ENCODE measurements at places on chromosomes 7 and 10.

DNA sequence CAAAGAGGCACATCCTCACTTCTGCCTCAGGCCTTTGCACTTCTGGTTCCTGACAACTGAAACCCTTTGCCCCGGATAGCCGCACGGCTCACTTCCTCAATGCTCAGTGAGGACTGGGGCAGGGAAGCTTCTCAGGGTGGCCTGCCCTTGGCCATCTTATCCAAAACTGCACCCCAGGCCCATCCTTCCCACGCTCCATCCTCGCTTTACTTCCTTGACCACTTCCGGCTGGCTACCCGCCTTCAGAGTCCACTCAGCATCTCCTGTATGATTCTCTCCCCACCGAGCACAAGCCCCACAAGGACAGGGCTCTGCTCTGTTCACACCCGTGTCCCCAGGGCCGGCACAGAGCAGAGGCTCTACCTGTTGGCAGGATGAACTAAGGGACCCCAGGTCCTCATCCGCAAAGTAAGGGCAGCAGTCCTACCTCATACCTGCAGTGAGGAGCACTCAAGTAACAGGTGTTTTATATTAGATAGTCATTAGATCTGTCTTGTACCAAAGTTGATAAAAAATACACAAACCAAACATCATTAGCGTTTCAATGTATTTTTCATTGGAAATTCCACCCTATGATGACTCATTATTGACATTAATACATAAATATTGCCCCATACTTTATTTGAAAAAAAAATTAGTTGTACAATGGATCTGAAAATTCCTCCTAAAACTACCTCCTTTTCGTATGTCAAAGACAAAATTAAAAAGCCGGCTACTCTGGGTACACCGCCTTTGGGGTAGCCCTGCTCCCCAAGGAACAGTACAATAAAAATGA, 35.0 kb downstream of the GNA12 start:
- no peak for DNase-seq

DNA sequence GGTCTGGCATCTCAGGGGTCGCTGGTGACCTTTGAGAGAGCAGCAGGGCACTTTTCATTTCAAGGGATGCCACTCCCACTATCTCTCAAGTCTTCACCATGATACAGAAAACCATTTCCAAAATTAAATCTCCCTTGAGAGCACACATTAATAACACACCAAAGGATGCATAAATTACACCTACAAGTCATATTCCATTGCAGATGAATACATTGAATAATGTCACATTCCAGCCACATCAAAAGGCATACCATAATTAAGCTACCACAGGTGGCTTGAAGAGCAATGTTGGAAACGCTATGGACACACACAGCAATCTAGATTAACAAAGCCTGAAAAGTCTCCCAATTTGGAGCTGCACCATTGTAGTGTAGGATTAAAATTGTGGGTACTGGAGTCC, 353.3 kb upstream of the ZMIZ1 start:
- no peak for DNase-seq

GRCh38 chr10:46540412-46541016, 15.9 kb downstream of the GPRIN2 start:
- no peak for DNase-seq

GRCh38 chr7:140745266-140746058, 49.0 kb downstream of the NDUFB2 start:
- DNase-seq: no peak

DNA sequence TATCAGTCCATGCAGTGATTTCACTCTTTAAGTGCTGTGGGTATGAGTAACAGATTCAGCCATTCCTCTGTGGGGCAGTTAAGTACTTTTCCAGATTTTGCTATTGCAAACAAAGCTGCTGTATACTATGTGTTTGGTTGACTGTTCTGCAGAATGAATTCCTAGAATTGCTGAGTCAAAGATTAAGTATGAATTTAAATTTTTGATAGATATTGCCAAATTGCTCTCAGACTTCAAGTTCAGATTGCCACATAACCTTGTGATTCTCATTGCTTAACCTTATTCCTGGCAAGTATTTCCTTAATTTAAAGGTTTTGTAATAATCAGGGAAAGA, 21.6 kb upstream of the SAR1A start:
- peak; percentile 94 for DNase-seq

- no peak for DNase-seq
Measured at GRCh38 chr7:51430480-51431086, 114.0 kb upstream of the COBL start.

DNA sequence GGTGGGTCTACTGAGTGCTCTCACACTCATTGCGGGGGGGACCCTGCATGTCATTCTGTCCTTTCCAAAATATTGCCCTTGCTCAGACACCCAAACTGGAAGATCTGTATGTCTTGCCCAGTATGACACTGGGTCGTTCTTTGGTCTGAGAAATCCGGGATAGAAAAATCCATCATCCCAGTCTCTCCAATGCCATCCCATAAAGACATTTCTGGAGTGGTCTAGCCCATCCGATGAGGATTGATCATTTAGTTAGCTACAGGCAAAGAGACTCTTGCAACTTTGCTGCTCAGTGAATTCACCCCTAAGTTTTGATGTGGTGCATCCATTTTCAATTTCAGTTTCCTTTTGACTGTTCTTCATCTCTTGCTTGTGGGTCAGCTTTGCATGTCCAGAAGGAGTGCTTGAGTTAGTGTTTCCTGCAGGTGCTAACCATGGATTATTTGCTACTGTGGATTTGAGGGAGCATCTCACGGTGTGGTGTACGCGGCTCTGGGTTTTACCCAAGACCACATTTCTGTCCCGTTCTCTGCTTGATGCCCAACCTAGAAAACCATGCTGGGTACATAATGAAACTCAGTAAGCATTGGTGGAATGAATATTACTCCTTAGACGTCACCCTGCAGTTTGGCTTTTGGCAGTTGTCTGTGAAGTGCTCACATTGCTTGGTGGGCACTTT, 247.0 kb upstream of the MKI67 start:
- DNase-seq: no peak

DNA sequence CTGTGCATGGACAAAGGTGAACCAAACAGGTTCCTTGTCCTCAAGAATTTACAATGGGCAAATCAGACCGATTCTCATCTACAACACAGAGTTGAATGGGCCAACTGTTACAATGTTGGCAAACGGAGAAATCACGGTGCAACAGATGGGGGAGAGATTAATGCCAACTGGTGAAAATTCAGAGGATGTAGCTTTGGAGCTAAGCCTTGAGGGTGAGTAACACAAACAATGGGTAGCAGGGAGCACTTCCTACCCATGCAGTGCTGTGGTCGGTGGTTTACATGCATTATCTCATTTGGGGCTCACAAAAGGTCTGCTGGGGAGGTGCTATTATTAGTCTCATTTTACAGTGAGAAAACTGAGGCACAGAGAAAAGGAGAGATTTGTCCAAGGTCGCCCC, 902 bp upstream of the NFE2L3 start:
- DNase-seq: no peak

DNA sequence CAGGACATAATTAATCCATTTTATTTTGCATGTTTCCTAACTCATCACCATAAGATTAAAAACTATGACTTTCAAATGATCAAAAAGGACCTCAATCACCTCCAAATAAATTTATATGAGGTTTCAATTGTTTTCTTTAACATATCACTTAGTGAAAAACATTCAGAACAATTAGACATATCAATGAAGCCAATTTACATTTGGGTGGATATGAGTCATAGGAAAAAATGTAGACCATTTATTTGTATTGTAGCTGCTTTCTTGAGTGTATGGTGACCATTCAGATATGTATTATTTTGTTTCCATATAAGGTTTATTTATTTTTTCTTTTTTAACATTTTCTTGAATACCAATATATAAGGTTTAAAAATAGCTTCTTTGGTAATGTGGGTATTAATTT, 13.3 kb upstream of the EXOC6 start:
- DNase-seq: no peak

DNA sequence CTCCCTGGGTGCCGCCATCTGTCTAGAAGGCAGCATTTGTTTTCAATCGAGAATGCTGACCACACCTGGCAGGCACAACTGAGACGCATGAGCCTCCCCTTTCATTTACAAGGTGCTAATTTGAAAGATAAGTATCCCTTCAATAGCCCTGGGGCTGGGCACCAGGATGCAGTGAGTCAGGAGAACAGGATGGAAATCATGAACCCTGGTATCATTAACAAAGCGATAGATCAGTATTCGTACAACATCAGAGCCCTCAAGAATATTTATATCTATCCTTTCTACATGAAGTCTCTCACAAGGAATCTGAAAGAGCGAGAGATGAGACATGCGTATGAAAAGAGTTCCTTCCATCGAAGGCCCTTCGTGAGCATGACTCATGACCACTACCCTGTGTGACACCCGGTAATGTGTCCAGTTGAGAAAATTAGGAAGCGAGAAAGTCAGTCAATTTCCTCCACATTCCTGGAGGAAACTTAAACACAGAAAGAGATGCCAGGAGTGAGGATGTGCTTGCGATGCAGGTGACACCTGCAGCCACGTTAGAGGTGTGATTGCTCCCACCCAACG, 123.1 kb upstream of the PITRM1 start:
- no peak for DNase-seq

- no peak for DNase-seq
Measured at GRCh38 chr7:32618987-32619386, 123.7 kb downstream of the AVL9 start.

DNA sequence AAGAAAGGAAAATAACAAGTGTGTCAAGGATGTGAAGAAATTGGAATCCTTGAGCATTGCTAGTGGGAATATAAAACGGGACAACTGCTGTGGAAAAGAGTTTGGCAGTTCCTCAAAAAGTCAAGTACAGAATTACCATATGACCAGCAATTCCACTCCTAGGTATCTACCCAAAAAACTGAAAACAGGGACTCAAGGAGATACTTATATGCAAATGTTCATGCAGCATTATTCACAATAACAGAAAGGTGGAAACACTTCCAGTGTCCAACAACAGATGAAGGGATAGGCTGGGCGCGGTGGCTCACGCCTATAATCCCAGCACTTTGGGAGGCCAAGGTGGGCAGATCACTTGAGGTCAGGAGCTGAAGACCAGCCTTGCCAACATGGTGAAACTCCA, 33.5 kb downstream of the HSPA12A start:
- DNase-seq: no peak

GRCh38 chr7:49020145-49020544, 95.8 kb downstream of the CDC14C start:
- no peak for DNase-seq

DNA sequence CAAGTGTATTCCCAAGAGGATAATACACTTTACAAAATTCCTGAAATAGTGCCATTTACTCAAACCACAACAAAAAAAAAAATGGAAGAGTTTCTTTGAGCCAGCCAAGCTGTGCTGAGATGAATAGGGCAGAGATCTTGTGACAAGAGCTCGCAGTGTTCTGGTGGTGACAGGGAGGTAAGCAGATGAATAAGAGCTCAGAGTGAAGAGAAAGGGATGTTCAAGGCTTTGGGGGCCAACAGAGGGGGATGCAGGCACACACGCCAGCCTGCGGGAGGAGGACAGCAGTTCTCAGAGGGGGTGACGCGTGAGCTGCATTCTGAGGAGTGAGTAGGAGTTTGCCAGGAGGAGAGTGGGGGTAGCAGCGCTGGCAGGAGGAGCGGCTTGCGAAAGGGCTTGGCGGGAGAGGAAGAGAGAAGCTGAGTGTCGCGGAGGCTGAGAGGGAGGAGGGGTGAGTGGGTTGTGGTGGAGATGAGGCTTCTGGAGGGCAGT, 194.4 kb upstream of the IMMP2L start:
- DNase-seq: no peak

DNA sequence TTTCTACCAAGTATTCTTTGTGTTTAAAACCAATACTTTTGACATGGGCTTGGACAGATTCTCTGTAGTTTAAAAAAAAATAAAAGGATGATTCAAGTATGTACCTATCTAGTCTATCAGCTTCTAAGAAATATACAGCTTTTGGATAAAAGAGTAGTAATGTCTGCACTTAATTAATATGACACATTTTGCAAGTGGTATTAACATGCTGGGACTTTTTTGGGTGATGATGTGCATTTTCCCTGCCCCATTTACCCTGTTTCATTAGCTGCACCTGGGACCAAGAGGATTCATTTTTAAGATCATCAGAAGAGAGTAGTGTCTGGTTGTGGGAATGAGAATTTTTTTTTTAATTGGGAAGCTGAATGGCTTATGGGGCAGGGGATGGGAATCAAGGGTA, 236.2 kb upstream of the KLF14 start:
- DNase-seq: no peak

- DNase-seq: no peak
Measured at GRCh38 chr7:149377386-149377785, 83.5 kb downstream of the ZNF777 start.

DNA sequence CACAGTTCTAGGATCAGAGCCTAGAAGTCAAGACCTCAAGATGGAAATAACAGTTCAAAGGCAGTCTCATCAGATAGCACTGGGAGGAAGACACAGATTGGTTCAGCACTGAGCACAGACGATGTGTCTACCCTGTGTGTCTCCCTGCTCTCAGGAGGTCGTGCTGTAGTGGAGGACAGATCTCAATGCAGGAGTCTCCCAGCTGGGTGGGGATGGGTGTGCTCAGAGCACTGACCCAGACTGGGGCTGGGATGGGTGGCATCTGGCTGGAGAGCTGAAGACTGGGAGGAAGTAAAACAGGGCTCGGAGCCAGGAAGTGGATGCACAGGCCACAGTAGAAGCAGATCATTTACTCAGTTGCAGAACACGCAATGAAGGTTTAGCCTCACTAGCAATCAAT, 69.5 kb upstream of the GDF10 start:
- no peak for DNase-seq

GRCh38 chr7:30091491-30091912, 43.3 kb upstream of the MTURN start:
- peak; percentile 59 for DNase-seq

GRCh38 chr7:150428671-150429451, 21.6 kb upstream of the GIMAP8 start:
- no peak for DNase-seq

- no peak for DNase-seq
Measured at GRCh38 chr10:77244286-77244685, 393.3 kb downstream of the KCNMA1 start.

GRCh38 chr10:30270247-30270646, 78.8 kb downstream of the MTPAP start:
- no peak for DNase-seq

DNA sequence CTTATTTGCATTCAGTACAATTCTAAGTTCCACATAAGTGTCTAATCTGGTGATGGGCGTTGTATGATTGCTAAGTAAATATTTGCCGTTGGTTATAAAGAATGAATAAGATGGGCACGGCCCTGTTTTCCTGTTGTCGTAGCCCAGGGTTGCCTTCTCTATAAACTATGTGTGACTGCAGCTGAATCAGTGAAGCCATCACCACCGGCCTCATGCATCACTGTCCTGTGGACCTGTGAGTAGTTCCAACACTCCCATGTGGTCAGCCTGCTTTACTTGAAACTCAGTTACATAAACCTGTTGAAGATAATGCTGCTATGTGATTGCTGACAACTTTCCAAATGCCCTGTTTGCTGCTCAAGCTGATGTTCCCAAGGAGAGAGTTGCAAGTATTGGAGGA, 21.6 kb upstream of the KLF6 start:
- DNase-seq: no peak

GRCh38 chr7:22173685-22174573, 183.0 kb downstream of the RAPGEF5 start:
- DNase-seq: no peak

GRCh38 chr7:66182920-66183319, 22.2 kb upstream of the TPST1 start:
- DNase-seq: no peak

- no peak for DNase-seq
Measured at GRCh38 chr7:80830584-80831285, 88.1 kb downstream of the SEMA3C start.

GRCh38 chr7:36079446-36080025, 73.5 kb upstream of the EEPD1 start:
- no peak for DNase-seq

- no peak for DNase-seq
Measured at GRCh38 chr7:97372882-97373281, 255.4 kb downstream of the SDHAF3 start.

Measured in fibroblast of skin of left biceps (primary cell).